ENCODE measurements at places on chromosomes 4 and X.

GRCh38 chr4:186839122-186840037 lies 115.7 kb upstream of the FAT1 start:
- DNase-seq, result no peak

GRCh38 chrX:66677430-66677829 lies 38.6 kb upstream of the EDA2R start:
- no peak for DNase-seq

GRCh38 chrX:24173115-24173847 lies 23.8 kb downstream of the ZFX start:
- no peak for DNase-seq

GRCh38 chr4:100820249-100820648 lies 302.4 kb upstream of the EMCN start:
- no peak for DNase-seq

GRCh38 chr4:164771088-164771487 lies 17.2 kb downstream of the SMIM31 start:
- no peak for DNase-seq

- no peak for DNase-seq
Measured at GRCh38 chr4:167052631-167053091, 181.6 kb downstream of the SPOCK3 start.

DNA sequence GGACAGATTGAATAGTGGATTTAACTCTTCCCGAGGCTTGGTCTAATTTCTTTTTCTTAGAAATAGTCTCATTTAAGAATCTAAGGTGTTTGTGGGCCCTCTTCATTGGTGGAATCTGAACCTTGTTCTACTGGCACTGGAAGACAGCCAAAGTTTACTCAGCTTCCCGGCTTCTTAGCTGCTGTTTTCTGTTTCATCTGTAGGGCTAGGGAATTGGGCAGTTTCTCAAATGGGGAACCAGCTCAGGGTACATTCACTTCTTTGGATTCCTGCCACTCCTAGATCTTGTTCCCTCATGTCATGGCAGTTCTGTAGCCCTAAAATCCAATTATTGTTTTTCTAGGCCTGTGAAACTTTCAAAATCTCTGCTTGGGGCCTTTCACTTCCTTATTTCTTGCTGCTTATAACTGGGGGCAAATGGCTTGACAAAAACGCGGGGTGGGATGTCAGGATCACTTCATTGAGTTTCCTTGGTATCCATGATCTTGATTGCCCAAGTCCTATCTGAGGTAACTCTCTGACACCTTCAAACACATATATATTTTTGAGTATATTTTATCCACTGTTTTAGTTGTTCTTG lies 985.0 kb downstream of the C4orf33 start:
- no peak for DNase-seq

DNA sequence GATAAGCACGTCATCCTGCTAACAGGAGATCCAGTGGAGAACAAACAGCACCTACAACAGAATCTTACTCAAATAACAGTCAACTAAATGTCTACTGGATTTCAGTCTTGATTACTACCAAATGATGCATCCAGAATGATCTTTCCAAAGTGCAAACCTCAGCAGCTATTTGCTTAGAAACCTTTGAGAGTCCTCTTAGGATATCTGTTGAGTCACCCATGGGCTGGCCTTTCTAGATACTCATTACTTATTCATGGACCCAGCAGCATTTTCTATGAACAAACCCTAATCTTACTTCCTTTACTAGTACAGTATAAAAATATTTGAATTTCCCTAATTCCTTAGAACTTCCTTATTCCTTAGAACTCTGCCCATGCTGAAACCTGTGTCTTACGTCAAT lies 118.5 kb upstream of the PABPC4L start:
- DNase-seq, result no peak

DNA sequence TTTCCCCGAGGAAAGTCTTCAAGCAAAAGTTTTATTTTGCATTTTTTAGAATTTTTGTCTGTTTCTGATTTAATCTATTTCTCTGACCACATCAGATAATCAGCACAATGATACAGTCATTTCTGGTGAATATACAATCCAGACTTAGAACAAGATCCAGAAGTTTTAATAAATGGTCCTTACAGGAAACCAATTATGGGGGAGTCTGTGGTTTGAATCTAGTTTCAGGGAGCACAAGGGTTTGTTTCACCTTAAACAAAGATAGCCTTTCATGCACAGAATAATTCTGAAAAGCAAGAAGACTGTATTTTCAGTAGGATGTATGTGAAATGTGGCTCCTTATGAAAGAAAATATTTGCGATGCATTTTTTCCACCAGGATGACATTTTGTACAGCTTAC lies 158.5 kb upstream of the ARSJ start:
- no peak for DNase-seq

GRCh38 chrX:720825-721224 lies 90.2 kb downstream of the SHOX start:
- no peak for DNase-seq

DNA sequence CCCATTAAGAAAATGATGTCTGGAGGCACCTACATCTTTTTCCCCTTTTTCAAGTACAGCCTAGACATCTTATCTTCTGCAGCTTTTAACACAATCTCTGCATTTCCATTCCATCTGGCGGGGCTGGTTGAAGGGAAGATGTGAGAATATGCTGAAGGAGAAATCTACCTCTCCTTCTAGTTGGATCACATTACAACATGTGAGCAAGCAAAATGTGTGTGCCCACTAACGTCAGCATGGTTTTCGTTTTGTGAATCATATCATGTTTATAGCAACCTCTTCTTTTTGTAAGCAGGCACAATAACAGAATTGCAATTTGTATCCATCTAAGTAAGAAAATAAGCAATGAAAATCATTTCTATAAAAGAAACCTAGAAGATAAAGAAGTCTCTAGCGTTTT lies 28.9 kb upstream of the MID1 start:
- DNase-seq, result no peak

- DNase-seq, result no peak
Measured at GRCh38 chrX:97117572-97117971, 233.9 kb downstream of the RPA4 start.

GRCh38 chr4:40134206-40134917 lies 62.5 kb upstream of the RHOH start:
- no peak for DNase-seq

GRCh38 chr4:135274416-135274815 lies 1072.8 kb upstream of the PABPC4L start:
- no peak for DNase-seq

DNA sequence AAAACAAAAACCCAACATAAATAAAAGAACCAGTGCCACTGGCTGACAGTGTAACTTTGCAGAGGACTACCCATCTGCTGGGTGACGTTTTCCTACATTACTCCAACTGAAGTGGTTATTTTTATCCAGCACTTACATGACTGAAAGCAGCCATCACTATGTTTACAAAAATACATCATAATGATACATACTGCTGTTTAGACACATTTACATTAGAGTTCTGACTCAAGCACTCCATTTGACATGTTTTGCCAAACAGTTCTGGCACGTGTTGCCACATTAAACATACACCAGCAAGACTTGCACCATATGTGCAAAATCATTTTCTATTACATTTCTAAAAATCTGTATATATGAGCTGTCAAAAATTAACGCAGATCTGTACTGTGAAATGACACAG lies 39.6 kb downstream of the BEND4 start:
- no peak for DNase-seq

DNA sequence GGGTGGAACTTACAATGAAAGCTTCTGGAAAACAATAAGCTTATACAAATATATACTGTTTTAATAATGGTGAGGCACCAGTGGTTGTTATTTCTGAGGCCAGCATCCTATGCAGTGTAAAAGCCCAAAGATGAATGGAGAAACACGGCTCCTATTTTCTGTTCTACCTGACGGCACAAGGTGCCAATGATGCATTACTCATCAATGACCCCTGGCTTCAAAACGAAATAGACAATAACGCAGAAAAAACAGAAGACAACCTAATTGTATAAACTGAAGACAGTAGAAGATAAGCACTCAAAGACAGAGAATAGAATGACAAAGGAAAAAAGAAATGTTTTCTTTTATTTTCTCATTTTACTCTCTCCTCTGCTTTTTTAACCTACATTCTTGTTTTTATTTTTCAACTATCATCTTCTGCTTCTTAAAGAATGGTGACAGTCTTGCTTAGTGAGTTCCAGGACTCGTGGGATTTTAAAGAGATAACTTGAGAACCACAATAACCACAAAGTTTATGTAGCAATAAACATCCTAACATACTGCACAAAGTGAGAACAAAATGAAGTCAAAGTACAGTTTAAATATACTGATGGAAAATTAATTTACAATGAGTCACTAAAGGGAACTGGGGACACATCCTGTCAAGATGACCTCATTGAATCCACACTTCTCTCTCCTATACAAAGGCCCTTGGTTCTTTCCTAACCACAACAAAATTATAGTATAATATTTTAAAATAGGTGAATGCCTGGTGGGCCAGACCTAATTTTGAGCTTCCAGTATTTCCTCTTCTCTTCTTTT lies 169.8 kb downstream of the BTC start:
- DNase-seq, result no peak

DNA sequence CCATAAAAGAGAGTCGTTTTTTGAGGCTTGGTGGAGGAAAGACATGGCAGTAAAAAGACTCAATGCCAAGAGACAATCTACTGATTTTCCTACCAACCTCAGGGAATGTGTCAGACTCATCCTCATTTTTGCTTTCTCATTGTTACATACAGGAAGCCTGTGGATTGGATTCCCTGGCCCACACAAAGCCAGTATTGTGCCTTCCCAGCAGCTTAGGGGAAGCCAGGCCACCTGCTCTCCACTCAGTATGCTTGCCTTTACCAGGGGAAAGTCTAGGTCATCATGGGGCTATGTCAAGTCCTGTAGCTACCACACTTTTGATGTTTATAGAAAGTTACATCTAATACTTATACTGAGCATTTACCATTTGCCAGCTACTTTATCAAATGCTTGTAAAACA lies 11.0 kb downstream of the BMX start:
- no peak for DNase-seq

DNA sequence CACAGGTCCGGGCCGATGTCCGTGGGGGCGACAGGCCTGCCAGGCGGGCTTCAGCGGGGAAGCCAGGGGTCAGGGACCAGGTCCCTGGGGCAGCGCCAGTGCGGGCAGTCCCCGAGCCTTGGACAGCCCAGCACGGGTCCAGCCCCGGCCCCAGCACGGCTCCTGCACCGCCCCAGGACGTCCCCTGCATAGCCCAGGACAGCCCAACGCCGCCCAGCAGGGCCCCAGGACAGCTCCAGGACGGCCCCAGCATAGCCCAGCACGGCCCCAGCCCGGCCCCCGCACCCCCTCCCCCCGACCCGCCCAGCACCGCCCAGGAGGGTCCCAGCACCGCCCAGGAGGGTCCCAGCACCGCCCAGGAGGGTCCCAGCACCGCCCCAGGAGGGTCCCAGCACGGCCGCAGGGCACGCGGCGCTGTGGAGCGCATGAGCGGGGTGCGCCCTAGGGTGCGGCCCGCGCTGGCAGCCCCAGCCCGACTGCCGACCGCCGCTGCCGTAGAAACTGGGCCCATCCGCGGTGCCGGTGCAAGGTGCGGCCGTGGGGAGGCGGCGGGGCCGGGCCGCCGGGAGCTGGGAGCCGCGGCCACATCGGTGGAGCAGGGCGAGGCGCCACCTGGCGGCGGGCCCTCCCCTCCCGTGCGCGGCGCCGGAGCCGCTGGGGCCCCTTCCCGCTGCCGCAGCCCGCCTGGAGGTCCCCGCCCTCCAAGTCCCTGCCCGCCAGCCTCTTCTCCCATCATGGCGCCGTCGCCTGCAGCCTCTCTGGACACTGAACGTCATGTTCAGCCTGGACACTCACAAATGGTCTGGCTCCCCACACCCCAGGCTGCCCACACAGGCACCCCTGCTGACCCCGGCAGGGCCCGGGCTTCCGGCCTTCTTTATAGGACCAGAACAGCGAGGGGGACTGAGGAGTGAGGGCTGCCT lies 106.8 kb upstream of the NKX1-1 start:
- DNase-seq, result no peak

GRCh38 chr4:40890764-40891163 lies 141.0 kb downstream of the NSUN7 start:
- DNase-seq, result no peak

- DNase-seq, result no peak
Measured at GRCh38 chr4:139642364-139642763, 23.3 kb upstream of the MGST2 start.

GRCh38 chrX:131317326-131317725 lies 28.2 kb upstream of the IGSF1 start:
- DNase-seq, result no peak

DNA sequence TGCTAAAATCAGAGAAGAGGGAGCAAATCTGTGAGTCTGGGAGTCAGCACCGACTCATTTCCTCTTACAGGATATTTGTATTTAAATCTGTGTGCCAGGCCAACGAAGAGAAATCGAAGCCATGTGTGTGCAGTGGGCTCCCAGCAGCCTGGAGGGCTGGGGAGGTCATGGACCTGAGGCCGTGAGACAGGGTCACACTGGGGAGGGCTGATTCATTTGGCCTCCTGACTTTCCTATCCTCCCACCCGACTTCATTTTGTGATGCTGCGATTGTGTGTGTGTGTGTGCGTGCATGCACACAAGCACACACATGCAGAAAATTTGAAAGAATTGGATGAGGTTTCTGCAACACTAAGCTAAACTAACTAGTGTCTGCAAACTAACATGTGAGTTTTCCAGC lies 48.7 kb upstream of the STX18 start:
- DNase-seq, result no peak

DNA sequence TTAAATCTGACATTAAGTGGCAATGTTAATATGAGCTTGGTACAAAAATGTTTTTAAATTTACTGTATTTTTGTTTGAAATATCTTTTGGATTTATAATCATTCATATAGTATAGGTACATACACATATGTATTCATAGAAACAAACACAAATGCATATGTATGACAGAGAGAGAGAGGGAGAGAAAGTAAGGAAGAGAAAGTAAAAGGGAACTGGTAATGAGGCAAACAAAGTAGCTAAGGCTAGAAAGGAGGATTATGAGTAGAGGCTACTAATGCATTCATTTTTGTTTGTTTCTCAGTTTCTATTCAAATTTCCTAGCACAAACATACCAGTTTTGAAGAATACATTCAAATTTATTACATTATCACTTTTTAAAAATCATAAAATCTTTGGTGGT lies 132.4 kb downstream of the GLRA3 start:
- no peak for DNase-seq

GRCh38 chr4:182230256-182230655 lies 12.9 kb upstream of the TENM3 start:
- DNase-seq, result no peak

DNA sequence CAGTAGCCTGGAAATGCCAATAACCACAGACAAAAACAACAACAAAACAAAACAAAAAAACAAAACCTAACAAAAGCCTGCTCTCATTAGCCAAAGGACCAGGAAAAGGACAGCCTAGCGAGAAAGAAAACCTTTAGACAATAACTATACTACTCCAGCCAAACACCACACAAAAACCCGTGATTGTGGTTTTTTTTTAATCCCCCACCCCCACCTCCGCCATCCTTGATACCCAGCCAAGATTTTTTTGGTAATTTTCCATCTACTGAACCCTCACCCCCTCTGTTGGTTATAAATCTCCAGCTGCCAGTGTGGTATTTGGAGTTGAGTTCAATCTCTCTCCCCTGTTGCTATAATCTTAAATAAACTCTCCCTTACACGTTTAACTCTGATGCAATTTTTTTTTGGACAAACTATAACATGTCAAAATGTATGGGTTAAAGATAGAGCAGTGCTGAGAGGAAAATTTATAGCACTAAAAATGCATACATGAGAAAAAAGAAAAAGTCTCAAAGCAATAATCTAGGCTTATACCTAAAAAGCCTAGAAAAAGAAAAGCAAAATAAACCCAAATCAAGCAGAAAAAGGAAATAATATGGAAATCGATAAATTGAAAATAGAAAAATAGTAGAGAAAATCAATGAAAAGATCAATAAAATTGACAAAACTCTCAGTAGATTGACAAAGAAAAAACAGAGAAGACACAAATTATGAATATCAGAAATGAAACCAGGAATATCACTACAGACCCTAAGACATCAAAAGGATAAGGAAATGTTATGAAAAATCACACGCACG lies 83.7 kb downstream of the NAT8L start:
- no peak for DNase-seq
